Hippocampal formation (tissue), 2 donors: ENCODE measurements at places on chromosomes 3 and 15.

DNA sequence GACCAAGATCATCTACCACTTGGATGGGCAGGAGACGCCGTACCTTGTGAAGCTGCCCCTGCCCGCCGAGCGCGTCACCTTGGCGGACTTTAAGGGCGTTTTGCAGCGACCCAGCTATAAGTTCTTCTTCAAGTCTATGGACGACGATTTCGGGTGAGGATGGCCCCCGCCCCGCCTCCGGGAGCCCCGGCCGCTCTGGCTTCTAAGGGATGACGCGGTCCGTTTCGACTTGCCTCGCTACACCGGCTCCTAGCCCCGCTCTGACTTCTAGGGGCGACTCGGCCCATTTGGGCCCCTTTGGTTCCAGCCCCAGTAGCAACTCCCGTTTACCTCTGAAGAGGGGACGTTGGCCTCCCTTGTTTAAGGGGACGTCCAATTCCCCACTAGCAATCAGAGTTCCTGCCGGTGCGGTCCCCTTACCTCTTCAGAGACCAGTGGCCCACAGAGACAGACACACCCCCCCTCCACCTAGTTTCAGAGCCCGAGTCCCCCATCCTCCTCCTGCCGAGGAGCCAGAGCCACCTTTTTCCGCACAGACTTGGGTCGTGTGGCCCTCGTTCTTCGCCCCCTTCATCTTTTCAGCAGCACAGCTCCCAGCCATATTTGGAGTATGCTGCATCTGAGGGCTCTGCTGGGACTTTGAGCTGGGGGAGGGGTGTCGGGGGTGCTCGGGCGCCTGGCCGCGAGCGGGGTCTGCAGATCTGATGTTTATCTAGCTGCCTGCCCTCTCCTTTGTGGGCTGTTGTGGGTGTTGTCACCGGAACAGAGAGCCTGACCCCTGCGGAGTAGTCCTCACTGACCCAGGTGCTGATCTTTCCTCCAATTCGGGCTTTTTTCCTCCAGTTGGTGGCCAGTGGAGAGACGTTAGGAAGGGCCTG lies 706 bp downstream of the DVL3 start:
- peak; percentile 28 for DNase-seq

GRCh38 chr3:138578141-138578540 lies 15.9 kb downstream of the CEP70 start:
- no peak for DNase-seq

DNA sequence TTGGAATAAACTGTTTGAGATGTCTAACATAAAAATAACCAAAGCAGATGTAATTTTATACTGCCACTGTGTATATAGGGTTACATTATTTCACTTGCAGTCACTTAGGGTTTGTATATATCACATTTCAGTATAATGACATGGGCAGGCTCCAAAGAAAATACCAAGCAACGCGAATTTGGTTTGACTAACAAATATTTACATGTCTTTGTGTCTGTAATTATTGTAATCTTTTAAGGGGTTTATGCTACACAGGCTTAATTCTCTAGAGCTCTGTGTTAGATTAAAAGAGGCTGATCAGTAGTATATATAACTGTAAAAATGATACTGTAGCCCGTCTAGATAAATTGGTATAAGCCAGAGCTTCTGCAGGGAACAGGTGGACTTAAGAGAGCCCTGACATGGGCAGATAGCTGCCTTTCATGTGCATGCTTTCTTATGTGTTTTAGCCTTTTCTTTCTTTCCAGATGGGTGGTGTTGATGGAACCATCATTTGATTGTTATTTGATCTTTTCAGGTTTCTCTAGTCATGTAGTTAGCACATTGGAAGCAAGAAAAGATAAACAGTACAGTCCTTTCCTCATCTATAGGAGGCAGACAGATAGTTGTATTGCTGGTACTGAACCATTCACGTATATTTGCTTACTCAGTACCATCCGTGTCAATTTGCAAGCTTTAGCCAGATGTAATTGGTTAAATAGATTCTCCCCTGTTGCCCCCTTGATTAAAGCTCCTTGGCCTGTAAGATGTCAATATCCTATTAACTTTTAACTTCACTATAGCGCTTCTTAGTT lies 86.1 kb downstream of the GALK2 start:
- no peak for DNase-seq

GRCh38 chr3:101695779-101696372 lies 9.4 kb upstream of the RPL24 start:
- no peak for DNase-seq

- no peak for DNase-seq
Measured at GRCh38 chr3:5437783-5438323, 250.3 kb downstream of the EDEM1 start.

GRCh38 chr15:26129852-26130251 lies 266.7 kb upstream of the ATP10A start:
- DNase-seq = no peak

- DNase-seq = no peak
Measured at GRCh38 chr3:170705131-170705530, 119.3 kb upstream of the SLC7A14 start.

- DNase-seq = no peak
Measured at GRCh38 chr3:28982906-28983305, 298.0 kb upstream of the RBMS3 start.

- no peak for DNase-seq
Measured at GRCh38 chr3:16126634-16127033, 47.8 kb upstream of the GALNT15 start.

DNA sequence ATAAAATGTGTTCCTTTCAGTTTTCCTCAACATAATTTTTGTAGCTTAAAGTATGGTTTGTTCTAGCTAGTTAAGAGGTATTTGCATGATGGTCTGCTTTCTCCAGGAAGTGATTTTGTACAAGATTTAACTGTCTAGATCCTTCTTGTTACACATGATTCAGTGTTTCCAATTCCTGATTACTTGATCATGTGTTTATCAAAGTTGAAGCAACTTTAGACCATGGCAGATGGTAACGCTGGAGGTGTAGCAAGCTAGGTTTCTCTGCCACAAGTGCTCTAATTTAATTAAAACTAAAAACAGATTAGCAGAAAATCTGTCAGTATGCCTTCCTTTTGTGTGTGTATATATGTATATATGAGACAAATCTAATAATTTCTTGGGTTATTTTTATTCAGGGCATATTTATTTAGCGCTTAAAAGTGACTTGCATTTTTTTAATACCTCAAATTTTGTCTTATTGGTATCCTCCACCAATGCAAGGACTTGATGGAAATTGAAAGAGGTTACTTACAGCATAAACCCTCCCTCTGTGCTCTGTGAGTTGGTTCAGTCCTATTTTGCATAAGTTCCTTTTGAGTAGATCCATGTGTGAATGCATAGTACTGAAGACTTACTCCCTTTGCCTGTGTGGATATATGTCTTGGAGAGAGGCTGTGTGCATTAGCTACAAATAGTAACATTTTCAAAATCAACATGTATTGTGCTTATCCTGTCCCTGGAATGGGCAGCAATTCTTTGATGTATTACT lies 157.3 kb upstream of the CGNL1 start:
- no peak for DNase-seq

- DNase-seq = no peak
Measured at GRCh38 chr15:69299943-69300588, 1.4 kb downstream of the PAQR5 start.

DNA sequence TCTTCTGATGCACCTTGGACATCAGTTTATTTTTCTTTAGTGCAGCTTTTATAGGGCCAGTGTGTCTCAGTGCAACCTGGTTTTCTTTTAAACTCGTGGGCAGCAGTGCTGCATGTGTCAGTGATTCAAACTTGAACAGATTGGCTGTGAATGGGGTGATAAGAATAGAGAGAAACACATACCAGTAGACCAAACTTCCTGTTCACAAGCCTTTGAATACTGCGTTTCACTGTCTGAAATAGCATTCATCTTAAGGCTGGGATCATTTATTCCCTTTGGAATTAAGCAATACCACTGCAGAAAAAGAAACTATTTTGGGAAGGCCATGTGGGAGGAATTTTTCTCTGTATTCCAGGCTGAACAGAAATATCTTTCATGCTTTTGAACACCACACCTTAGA lies 51.7 kb downstream of the PHLDB2 start:
- DNase-seq = peak; percentile 24

DNA sequence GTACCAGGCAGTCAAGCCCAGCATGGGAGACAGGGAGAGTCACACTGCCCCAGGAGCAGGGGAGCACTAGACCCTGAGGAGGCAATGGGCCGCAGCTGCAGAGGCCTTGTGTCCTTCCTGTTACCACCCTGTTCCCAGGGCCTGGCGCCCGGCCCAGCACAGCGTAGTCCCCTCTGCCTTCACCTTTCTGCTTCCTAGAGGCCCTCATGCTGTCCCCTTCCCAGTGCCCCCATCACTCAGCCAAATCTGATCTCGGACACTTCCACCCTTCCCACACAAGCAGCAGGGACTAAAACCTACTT lies 6.9 kb upstream of the TBC1D2B start:
- DNase-seq = no peak

DNA sequence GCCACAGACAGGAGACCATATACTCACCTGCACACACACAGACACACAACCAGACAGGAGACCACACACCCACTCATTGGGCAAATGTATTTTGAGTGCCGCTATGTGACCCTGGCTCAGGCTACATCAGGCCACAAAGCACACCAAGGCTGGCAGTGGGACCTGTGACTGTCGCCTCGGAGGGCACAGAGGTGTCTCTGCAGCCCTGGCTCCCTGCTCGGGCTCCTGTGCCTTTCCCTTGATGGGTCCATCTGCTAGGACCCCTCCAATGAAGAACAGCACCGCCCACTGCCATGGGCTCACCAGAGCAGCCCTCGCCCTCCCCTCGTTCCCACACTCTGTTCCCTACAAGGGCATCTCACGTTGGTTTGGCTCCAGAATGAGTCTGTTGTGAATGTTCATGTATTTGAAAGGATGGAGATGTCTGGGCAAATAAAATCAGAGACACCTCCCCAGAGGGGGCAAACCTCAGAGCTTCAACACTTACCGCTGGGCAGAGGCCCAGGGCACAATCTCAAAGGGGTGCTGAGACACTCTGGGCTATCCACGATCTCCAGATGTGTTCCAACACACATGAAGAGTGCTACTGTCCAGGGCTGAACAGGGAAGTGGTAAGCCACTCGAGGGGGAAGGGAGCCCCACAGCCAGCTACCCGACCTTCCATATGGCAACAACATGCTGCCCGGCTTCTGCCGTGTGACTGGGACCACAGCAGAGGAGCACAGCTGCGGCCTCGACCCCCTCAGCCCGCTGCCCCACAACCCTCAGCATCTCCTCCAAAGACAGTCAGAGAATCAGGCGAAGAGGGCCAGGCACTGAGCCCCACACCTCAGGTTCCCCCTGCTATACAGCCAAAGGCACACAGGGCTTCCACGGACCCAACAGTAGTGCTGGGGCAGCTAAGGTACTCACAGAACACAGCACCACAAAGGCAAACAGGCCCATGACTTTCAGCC lies 74.9 kb downstream of the OCA2 start:
- no peak for DNase-seq

- DNase-seq = no peak
Measured at GRCh38 chr15:66246937-66247336, 6.6 kb downstream of the MEGF11 start.

DNA sequence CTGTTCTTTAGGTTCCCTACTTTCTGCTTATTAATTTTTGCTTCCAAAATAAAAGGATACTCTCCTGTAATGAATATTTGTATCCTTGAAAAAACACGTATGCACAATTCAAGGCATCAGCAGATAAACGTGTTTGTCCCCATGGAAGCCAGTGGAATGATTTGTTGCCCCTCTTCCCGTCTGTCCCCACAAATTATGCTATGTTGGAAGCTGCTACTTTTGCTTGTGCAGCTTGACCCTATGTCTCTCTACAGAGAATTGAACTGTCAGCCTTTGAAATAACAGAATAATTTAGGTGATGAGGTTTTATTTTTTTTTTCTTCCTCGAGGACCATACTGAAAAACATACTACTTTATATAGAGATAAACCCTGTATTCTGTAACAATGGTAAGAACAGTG lies 401.5 kb upstream of the GOLIM4 start:
- no peak for DNase-seq

DNA sequence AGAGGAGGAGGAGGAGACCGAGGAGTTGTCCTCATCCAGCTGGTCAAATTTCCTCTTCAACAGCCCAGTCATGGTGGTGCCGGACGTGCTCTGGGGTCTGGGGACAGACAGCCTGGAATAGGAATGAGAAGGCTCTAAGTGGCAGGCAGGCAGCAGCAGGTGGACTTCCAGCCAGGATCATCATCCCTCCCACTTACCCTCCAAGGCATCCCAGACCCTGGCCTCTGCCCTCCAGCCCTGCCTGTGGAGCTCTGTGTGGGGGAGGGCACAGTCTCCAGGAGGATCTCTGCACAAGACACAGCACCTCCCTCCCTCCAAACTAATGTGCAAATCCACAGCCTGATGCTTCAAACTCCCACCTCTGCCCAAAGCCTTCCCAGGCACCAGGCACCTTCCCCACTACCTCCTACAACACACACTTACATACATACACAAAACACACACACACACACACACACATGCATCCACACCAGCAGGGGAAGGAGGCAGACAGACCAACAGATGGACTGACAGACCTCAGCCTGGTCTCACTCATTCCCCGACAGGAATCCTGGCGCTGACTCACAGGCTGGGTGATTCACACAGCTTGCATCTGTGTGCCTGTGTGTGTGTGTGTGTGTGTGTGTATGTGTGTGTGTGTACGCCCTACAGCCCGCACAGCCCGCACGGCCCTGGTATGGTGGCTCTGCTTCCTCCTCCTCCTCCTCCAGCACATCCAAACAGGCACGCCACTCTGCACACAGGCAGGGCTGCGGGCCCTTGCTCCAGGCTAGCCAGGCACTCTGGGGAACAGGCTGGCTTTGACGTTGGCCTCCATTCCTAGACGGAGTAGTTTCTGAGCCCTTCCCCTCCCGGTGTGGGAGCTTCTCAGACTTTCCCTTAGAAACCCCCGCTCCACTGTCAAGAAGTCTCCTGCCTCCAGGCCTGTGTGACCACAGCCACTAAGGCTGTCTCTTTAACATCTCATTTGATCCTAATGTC lies 6.5 kb downstream of the CSRNP1 start:
- DNase-seq = no peak

GRCh38 chr3:136250903-136251460 lies 842 bp downstream of the PCCB start:
- DNase-seq = peak; percentile 64

- DNase-seq = no peak
Measured at GRCh38 chr3:59424268-59425010, 374.6 kb upstream of the CFAP20DC start.

DNA sequence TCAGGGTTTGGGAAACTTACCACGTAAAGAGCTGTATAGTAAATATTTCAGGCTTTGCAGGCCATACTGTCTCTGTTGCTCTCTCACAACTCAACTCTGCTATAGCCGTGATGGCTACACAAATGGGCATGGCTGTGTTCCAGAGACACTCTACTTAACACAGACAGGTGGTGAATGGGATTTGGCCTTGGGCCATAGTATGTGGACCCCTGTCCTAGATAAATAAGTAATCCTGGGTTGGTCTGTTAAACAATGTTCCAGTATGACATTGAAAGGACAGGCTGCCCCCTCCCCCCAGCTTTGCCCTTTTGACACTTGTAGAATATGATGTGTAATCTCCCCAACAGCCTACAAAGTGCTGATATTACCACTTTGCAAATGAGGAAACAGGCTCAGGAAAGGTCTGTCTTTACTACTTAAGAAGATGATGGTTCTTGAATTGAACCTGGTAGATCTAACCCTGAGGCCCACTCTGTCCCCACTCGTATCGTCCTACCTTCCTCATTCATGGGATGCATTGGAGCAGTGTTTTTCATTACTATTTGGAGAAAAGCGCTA lies 38.4 kb downstream of the SLCO3A1 start:
- no peak for DNase-seq

GRCh38 chr15:67050062-67050461 lies 15.3 kb upstream of the SMAD3 start:
- no peak for DNase-seq

GRCh38 chr3:43503067-43503728 lies 118.6 kb downstream of the ANO10 start:
- peak; percentile 41 for DNase-seq

GRCh38 chr3:127158614-127159229 lies 34.2 kb upstream of the PRR23E start:
- DNase-seq = no peak
